Stimulated activated CD4-positive, alpha-beta T cell treated with anti-CD3 and anti-CD28 coated beads, Interleukin-12 subunit alpha, Interleukin-12 subunit beta, amount 100 ng/mL, for 48 hours (primary cell): ENCODE measurements at places on chromosomes 6 and 20.

DNA sequence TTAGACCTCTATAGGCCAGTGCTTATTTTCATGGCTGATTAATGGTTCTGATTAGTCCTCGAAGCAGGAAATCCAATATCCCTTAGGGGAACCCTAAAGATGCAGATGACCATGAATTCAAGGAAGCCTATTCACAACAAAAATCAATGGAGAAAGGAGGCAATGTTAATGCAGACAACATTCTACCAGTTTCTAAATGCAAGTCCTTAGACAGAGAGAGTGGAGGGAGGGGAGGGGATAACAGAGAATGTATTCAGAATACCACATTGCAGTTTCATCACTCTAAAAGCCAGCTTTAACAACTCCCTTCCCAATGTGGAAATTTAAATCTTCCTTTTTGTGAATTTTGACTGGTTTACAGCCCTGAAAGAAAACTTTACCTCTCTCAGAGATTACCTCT lies 87.1 kb upstream of the POU3F2 start:
- no peak for DNase-seq

DNA sequence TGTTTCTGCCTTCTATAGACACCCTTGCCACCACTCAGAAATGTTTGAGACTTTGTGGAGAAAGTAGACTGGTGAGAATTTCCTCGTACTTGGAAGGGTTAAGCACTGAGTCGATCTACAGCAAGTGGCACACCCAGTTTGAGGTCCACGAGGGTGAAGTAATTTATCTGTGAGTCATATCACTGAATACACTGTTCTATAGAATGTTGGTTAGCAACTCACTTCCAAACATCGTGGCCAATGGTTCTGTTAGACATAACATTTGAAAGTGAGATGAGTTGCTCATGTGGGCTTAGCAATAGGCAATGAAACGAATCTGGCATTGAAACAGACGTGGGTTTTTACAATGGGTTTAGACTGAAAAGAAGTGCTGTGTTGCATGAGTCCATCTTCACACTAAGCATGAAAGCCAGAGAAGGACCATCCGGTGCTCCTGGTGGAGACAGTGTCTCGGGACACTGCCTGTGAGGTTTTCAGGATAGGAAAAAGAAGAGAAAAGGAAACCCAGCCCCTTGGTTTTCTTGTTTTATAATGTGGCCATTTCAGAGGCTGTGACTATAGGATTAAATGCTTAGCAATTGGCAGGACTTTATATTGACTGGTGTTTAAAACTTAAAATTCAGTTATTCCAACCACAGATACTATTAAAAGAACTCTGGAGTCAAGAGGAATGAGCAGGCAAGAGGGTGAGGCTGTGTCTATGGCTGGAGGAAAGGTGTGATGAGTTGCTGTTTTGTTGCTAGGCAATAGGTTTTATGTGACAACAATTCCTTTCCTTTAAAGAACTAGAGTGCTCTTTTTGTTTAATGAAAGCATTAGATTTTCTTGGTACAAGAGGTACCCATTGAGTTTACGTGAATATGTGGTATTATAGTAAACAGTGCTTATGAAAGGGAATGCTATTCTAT lies 31.0 kb upstream of the EZR start:
- peak; percentile 28 for DNase-seq

GRCh38 chr6:37170273-37171200 lies 585 bp downstream of the PIM1 start:
- peak; percentile 43 for DNase-seq

DNA sequence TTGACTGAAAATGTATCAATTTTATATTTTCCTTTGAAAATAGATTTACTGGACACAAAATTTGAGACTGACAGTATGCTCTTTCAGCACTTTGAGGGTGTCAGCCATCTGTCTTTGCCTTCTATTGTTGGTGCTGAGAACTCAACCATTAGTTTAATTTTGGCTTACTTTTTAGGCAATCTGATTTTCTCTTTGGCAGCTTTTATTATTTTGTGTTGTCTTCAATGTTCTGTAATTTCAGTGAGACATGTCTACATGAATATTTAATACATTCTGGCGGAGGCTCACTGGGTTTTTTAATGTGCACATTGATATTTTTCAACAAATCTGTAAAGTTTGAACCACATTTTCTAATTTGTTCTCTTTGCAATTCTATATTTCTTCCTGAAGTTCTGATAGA lies 648.6 kb downstream of the C6orf118 start:
- no peak for DNase-seq

- DNase-seq = peak; percentile 20
These were observed 42.7 kb upstream of the GCNT2 start for GRCh38 chr6:10478187-10479040.

DNA sequence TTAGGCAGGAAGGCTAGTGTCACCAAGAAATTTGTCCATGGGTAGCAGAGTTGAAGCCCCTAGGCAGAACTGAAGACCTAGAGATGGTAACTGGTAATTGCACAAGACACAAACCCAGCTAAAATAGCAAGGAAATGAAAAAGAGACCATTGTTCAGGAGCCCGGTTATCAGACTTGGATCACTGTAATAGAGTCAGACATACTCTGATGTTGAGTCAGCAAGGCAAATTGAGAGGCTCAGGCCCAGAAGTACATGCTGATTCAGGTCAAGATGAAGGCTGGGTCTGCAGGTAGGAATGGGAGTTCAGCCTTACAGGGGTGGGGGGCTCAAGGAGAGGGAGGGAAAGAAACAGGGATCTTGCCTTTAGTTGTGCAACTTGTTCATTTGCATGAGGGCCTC lies 6.5 kb upstream of the TMEM242 start:
- DNase-seq = no peak

DNA sequence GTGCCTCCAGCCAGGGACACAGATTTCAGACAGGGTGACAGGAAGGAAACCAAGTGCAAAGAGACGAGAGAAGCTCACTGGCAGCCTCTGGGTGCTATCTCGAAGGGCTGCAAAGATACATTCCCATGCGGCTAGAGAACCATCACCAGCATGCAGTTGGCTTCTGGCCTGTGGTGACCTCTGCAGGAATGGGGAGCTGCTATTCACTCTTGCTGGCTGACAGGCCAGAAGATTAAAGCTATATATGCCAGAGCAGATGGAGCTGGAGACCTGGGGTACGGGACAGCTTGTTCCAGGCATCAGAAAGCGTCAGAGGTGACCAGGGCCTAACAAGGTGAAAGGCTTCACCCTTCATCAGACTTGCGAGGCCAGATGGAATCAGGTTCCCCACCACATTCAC lies 20.0 kb downstream of the MAP1LC3A start:
- no peak for DNase-seq

DNA sequence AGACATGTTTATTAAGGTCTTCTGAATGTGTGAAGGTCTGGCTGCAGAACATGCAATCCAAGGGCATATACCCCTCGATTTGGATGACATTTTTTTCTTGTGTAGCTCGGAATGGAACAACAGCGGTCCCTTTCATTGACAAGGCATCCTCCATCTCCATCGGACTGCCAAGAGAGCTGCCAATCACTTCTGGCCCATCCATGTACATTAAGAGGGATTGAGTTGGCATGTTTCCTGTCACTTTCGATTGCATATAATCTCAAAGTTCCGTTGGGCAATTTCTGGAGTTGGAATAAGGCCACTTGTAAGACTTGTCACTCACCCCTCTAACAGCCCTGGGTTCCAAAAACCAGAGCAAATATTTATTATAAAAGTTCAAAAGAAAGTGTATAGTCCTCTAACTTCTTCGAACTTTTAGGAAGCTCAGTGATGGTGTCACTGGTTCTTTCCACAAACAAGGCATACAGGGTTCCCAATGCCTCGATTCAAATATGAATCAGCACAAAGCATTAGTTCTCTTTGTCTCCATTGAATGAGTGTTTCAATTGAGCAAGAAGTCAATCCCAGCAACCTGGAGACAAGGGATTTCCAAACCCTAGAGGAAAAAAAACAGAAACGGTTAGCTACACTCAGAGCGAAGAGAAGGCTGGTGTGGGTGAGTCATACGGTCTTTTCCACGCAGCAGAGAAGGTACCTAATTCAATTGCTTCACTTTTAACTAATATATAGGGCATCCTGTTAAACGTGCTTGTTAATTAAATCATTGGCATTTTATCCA lies 10.9 kb downstream of the ZNF217 start:
- DNase-seq = no peak

DNA sequence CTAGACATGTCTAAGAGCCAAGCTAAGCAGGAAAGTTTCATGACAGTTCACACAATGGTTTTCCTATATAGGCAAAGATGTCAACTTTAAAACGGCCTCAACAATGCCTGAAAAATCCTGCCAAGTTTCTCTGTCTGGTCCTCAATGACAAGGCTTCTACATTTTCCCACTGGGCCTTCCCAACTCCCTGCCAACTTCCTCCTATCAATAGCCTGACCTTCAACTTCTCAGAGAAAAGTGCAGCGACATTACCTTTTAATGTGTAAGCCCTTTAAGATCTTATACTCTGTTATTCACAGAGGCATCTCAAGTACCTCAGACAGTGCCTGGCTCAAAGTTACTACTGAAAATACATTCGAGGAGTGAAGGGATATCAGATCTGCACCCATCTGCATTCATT lies 56.2 kb upstream of the BTBD3 start:
- no peak for DNase-seq

GRCh38 chr6:3022765-3023662 lies 23.3 kb downstream of the NQO2 start:
- no peak for DNase-seq

- no peak for DNase-seq
These were observed 3.2 kb upstream of the ARMC12 start for GRCh38 chr6:35733633-35734032.

GRCh38 chr20:52425253-52425652 lies 233.7 kb upstream of the ZFP64 start:
- no peak for DNase-seq

- DNase-seq = no peak
These were observed 542.1 kb upstream of the MAN1A1 start for GRCh38 chr6:119891644-119892043.

DNA sequence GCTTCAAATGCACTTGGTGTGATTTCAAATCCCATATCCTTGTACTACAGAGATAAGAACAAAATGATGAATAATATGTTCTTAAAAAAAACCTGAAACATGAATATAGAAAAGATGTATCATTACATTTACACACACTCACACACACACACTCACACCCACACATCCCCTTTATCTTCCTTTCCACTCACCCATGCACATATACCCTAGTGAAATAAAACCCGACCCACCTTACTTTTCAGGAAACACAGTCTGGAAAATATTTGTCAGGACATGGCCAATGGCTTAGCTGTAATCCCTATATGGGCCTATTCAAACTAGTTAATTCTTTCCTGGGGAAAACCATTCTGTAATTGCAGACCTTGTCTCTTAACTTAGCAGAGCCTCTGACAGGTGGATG lies 60.8 kb upstream of the EDN1 start:
- no peak for DNase-seq

- DNase-seq = no peak
These were observed 54.7 kb downstream of the ENPP1 start for GRCh38 chr6:131862476-131862875.

GRCh38 chr6:6741264-6741663 lies 152.7 kb downstream of the LY86 start:
- DNase-seq = no peak

DNA sequence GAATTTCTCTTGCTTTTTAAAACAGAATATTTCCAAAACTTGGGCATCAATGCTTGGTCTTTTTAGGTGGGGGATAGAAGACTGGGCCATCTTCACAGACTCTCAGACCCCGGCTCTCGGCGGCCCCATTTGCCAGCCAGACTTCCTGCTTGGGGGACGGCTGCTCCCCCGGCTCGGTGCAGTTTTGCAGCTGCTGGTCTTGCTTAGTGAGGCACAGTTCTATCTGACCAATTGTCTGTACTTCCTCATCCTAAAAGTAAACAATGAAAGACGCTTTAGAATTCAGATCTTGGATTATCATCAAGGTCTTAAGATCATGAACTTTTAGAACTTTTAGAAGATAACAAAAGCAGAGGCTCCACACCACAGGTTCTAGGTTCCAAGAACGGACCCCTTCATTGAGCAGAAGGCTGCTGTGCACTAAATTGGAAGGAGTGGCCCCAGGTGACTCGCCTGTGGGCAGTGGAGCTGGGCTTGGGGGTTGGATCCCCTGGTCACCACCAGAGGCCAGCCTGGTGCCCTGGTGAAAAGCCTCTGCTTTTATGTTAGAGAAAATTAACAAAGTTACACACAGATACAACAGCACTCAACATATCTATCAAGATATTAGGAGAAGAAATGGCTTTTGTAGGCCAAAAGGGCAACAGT lies 26.7 kb downstream of the RNASET2 start:
- no peak for DNase-seq

GRCh38 chr6:128259029-128259724 lies 261.2 kb downstream of the PTPRK start:
- no peak for DNase-seq

GRCh38 chr6:39209360-39209811 lies 19.9 kb downstream of the KCNK5 start:
- no peak for DNase-seq

DNA sequence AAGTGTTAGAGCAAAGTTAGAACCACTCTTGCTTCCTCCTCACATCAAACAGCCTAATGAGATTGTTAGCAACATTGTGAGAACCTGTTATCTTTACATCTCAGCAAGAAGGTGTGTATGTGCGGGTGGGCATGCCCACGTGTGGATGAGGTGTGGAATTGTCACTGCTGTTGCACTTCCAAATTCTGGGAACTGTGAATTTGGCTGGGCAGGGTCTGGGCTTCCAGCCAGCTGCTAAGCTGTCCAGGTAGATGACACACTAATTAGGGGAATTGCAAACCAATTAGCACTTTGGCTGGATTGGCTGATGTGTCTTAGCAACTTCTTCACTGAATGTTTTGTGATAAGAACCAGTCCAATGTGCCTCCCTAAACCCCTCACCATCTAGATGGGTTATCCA lies 848.2 kb downstream of the DHX35 start:
- no peak for DNase-seq
